ENCODE measurements at places on chromosomes 7 and 10. TPM values are rescaled to one million over a fixed set of nuclear protein-coding genes. Genes with fewer than 3 reads are reported as not detected.
A peak's percentile ranks its signal among the peaks of the same experiment; 100 is the strongest.

- no peak overlapping the region for H3K27ac ChIP-seq
- peaks cover 16% of the 10 kb centered on the region for H3K27me3 ChIP-seq
- H3K4me1 ChIP-seq: no peaks in the 10 kb centered on the region
- no peak for DNase-seq
These were observed 57.8 kb upstream of the OPALIN start for GRCh38 chr10:96416643-96417042.

DNA sequence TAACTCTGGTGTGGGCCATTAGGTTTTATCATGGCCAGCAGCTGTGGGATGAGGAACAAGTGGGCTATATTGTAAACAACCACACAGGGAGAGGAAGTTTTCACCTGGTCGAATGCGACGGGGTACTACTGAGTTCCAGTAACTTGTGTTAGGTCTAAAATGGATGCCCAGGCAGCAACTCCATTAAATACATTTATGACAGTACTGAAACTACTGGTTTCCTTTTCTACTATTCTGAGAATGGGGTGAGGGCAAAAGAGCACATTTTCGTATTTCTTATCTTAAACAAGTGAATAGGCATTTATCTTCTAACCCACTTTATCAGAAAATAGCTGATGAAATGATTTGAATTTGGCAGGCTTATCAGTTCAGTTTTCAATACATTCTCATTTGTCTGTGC is 109.7 kb downstream of the C1GALT1 start:
- no peaks in the 10 kb centered on the region for H3K36me3 ChIP-seq
- H3K27ac ChIP-seq: no peak overlapping the region
- no peak for DNase-seq

- no peaks in the 10 kb centered on the region for H3K36me3 ChIP-seq
- H3K4me3 ChIP-seq: no peak overlapping the region
- no peak for DNase-seq
- peaks cover 4% of the 10 kb centered on the region for H3K4me1 ChIP-seq
These were observed 86.3 kb upstream of the VIPR2 start for GRCh38 chr7:159231017-159231416.

- H3K36me3 ChIP-seq: no peaks in the 10 kb centered on the region
- H3K4me1 ChIP-seq: peaks cover 13% of the 10 kb centered on the region
- no peak for DNase-seq
- peak within 1 kb of the TSS; percentile 67 for H3K4me3 ChIP-seq
- no peaks in the 10 kb centered on the region for H3K27me3 ChIP-seq
These were observed at the start of gene TRIM24 for GRCh38 chr7:138460176-138460648. Gene TRIM24 (plus strand): TSS chr7:138460259. CDS start chr7:138460549, 290 bp downstream.

GRCh38 chr7:130322615-130323014 is 22.0 kb upstream of the CPA5 start:
- no peaks in the 10 kb centered on the region for H3K27me3 ChIP-seq
- H3K27ac ChIP-seq: no peak overlapping the region
- no peak overlapping the region for H3K4me3 ChIP-seq
- no peak for DNase-seq

Gene COL1A2
- total RNA-seq: 3.0 TPM

Gene CLDN4
- 234 TPM for total RNA-seq

Gene CPVL
- total RNA-seq: 10.3 TPM

Gene ABCC2
- 88.2 TPM for total RNA-seq
